ENCODE measurements at places on chromosomes 7 and 10.

DNA sequence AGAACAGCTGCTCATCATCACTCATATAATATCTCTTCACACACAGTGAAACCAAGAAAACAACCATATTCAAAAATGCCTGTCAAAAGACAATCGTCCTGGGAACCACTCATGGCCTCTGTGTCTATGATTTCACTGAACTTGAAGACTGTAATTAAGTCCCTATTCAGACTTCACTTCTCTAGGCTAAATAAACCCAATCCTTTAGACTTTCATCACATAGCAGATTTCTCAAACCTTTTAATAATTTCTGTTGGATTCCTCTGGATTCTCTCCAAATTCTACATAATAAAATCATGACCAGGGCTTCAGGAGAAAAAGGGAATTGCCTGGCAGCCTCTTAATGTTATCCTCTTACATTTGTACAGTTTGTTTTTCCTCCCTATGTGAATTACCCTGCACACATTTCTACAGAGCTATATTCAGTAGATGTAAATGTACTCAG is 201.1 kb downstream of the LRRN3 start:
- no peak for DNase-seq

DNA sequence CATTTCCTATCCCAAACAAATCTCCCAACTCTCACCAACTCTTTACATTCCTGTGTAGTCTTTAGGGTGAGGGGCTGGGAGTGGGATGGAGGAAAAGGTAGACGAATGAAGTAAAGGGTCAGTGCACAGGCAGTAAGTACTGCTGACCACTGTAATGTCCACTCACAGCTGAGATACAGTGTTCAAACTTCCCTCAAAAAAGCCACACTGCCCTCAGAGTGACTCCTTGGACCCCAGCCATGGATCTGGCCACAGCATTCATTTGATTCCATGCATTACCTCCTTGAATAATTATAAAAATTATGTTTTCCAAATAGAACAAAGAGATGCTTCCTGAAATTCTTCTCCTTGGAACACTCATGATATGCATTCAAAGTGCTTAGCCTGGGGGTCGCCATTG is 19.8 kb upstream of the HIPK2 start:
- DNase-seq, result no peak

DNA sequence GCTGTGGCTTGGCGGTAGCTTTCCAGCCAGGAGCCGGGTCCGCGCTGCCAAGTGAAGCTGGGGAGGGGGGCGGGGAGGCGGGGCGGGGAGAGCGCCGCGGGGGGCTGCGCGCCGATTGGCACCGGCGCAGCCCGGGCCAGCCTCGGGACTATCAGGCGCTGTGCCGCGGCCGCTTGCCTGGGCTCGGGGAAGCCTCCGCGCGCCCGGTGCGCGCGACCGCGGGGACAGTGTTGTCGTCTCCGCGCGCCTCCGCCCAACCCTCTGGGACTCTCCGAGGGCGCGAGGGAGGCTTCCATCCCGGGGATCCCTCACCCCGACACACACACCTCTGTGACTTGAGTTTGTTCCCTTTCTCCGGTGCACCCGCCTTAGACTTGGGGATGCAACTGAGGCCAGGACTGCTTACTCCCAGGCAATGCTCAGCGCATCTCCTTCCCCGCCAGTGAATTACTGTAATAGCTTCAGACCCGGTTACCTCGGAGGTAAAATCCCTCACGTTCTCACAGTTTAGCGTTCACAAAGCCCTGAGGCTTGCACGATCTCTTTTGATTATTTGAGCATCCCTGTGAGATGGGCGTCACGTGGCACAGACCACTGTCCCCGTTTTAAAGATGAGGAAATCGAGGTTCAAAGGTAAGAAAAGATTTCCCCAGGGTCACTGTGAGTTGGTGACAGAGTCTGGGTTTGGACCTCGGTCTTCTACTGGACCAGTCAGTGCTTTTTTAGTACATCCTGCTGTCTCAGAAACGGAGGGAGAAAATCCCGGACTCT is at the start of gene NKX1-2:
NKX1-2 (minus strand) TSS at position 24 of the 771 bp plus-strand sequence. CDS start 92 bp downstream, outside the sequence.
- peak; percentile 28 for DNase-seq

- no peak for DNase-seq
Measured at GRCh38 chr10:29810816-29811215, 176.0 kb upstream of the SVIL start.

GRCh38 chr10:61096056-61096455 is 152.1 kb upstream of the RHOBTB1 start:
- DNase-seq, result peak; percentile 66

DNA sequence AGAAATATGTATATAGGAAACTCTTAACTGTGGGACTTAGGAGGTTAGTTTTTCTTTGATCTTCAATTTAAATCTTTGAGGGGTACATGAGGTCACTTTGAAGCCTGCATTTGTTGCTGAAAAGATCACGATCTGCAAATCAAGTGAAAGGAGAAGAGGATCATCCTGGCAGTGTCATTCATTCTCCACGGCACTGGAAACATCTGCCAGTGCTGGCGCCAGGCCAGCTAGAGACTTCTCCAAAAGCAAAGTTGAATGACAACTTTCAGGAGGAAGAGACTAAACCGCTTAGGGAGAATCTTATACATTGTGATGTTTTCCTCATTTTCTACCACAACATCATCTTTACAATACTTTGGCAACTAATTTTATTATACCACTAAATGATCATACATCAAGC is 42.5 kb downstream of the MRC1 start:
- DNase-seq, result peak; percentile 54
